ENCODE measurements at places on chromosomes 2 and 18.
A peak's percentile ranks its signal among the peaks of the same experiment; 100 is the strongest.

- peak; percentile 21 for DNase-seq
Measured at GRCh38 chr2:75224636-75225094, 25.3 kb upstream of the TACR1 start.

- DNase-seq: no peak
Measured at GRCh38 chr2:58358026-58358425, 116.9 kb upstream of the FANCL start.

GRCh38 chr2:220744861-220745260, 827.2 kb downstream of the EPHA4 start:
- no peak for DNase-seq

- DNase-seq: peak; percentile 18
Measured at GRCh38 chr18:46333431-46334135, 229.4 kb downstream of the HAUS1 start.

Data from pons (tissue), 1 donor.